ENCODE measurements at places on chromosomes 16 and 17.

GRCh38 chr17:62862251-62862650 lies 54.1 kb upstream of the MARCHF10 start:
- no peak for DNase-seq

DNA sequence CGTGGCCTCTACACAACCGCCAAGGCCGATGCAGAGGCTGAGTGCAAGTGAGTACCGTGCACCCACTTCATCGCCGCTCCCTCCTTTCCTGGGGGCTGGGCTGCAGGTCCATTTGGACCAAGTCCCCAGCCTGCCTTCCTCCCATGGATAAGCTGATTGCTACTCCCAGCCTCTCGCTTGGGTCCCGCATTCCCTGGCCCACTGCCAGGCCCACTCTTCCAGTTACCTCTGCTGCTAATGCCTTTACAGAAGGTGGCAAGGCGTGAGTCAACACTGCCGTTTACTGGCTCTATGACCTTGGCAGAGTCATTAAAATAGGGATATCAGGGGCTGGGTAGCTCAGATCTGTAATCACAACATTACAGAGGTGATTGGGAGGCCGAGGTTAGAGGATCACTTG lies 11.2 kb downstream of the SULT1A2 start:
- no peak for DNase-seq

GRCh38 chr16:924806-925205 lies 46.0 kb downstream of the LMF1 start:
- no peak for DNase-seq

DNA sequence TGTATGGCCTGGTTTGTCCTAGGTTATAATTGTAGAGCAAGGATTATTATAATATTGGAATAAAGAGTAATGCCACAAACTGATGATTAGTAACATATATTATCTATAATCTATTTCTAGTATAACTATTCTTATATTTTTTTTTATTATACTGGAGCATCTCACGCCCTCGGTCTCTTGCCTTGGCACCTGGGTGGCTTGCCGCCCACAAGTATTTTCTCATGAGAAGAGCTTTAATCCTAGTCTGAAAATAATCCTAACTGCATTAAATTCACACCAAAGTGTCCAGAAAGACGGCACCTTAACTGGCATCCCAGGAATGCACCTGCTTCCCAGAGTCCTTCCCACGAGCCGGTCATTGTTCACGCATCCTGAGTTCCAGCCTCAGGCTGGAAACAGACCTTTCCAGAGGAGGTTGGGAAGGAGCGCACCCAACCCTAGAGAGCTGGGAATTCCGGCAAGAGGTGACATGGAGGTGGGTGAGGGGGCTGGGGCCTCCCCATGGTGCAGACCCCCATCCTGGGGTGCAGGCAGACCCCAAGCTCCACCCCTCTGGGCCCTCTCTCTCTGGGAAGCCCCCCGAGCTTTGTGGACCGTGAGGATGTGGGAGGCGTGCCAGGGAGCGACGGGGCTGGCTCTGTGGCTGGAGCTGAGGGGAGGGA lies 15.9 kb downstream of the CHMP1A start:
- no peak for DNase-seq

DNA sequence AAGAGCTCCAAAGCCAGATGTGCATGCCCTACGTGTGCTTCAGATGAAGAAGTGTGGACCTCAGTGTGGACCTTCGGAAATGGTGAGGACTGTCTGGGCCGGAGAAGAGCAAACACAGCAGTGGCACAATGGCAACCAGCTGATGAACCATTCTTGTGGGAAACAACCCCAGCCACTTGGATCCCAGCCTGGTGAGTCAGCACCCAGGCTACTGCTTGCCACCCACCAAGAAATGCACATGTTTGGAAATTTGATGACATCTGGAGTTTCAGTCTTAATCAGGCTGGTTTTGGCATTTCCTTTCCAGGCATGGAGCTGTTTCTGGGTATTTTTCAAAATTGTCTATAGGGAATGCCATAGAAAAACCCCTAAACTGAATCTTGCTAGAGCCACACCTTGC lies 42.7 kb downstream of the DYNLRB2 start:
- DNase-seq, result no peak

DNA sequence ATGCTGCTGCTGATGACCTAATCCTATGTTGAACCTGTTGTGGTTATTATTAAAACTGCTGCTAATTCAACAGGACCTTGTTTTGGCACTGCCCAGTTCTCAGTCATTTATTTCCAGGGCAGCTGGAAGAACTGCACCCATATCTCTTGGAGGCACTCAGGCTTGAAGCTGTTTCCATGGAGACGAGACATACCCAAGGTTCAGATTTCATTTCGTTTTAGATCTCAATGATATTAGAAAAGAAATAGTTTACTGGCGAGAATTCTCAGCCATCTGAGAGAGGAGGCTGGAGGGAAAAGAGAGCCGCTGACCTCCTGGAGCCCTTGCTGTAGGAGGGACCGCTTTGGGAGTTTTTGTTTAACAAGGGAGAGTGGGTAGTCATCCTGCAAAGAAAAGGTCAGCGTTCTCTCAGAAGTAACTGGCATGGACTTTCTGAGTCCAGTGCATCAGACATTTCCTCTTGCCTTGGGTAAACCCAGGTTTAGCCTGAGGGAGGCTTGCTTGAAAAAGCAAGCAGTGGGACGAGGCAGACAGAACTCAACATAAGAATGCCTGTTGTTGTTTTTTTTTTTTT lies 75.4 kb downstream of the YPEL2 start:
- DNase-seq, result no peak

DNA sequence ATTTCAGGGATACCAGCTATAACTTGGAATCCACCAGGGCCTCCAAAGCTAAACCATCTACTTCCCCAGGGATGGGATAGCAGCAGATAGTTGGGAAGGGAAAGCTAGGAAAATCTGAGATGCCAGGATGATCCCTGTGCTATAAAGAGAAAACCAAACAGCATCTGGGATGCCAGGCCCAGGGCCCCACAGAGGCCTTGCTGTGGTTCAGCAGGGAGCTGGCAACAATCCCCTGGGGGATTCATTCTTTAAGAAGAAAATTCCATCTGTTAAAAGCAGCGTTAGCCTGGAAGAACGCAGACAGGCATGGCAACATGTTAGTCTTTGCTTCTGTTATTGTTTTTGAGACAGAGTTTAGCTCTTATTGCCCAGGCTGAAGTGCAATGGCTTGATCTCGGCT lies 16.6 kb downstream of the MYO18A start:
- no peak for DNase-seq

DNA sequence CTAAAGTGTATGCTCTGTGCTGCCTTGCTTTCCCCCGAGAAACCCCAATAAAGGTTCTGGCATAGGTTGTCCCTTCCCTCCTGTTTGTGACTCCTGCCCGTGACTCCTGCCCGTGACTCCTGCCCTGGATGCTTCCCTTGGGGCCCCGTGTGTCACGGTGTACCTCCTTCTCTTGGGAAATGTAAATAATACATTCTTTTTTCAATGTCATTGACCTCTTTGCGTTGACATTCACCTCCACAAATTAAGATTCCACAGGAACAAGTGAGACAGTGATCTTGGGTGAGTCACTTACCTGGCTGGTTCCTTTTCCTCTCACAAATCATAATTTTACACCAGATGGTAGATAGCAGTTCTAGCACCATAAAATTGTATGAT lies 632 bp downstream of the CCL15 start:
- no peak for DNase-seq

DNA sequence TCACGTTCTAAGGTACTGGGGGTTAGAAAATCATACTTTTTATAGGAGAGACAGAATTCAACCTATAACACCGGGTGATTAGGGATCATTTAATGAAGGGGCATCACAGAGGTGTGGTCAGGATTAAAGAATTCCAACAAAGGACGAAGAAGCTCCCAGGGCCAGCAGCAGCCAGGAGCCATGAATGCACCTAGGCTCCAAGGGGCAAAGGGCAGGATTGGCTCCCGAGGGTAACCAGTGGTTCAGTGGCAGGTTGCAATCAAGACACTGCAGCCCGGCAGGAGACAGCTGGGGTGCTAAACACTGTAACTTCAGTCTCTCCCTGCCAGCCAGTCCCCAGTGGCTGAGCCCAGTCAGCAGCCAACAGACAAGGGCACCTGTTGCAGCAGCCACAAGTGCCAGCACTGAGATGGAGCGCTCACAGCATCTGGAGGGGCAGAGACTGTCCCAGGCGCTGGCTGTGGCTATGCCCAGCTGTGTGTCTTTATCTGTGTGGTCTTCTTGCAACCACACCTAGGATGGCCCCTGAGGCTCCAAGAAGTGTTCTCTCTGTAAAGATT lies 23.9 kb downstream of the DHRS7C start:
- no peak for DNase-seq

- no peak for DNase-seq
Measured at GRCh38 chr17:28216528-28216927, 102.5 kb upstream of the TMEM97 start.

GRCh38 chr16:67184995-67185650 lies 1.4 kb upstream of the MATCAP1 start:
- DNase-seq, result peak; percentile 86

DNA sequence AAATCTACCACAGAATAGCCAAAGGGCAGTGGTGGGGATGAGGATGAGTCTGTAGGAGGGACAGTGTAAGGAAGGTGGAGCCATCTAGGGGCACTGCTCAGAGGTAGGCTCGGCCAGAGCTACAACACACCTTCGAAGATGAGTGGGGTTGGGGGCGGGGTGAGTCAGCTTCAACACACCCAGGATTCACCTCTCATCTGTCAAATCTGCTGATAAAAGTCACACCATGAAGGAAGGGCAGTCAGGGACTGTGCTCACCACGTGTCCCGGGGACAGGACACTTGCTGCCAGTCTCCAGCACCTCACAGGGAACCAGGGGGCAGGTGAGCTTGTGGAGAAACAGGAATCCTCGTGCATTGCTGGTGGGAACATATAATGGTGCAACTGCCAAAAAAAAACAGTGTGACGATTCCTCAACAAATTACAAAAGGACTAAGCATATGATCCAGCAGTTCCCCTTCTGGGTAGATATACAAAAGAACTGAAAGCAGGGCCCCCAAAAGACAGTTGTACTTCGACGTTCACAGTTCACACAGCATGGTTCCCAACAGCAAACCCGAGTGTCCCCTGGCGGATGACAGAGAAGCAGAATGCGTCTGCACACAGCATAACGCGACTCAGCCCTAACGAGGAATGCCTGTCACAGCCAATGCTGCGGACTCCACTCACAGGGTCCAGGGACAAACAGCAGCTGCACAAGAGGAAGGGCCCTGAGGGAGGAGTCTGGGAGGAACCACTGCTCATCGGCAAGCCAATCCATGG lies 133.1 kb downstream of the ANKRD11 start:
- DNase-seq, result peak; percentile 48

GRCh38 chr16:61616088-61616487 lies 420.1 kb downstream of the CDH8 start:
- no peak for DNase-seq

GRCh38 chr17:17917394-17917793 lies 54.8 kb downstream of the TOM1L2 start:
- no peak for DNase-seq

GRCh38 chr17:49616601-49617131 lies 41.0 kb downstream of the NXPH3 start:
- DNase-seq, result no peak

GRCh38 chr17:76278952-76279741 lies 14.0 kb downstream of the UBALD2 start:
- peak; percentile 92 for DNase-seq

GRCh38 chr16:86391984-86392383 lies 118.3 kb upstream of the FOXF1 start:
- no peak for DNase-seq

- no peak for DNase-seq
Measured at GRCh38 chr16:474420-475122, 49.1 kb downstream of the RAB11FIP3 start.

- no peak for DNase-seq
Measured at GRCh38 chr17:4870855-4871254, 28.5 kb upstream of the C17orf107 start.

GRCh38 chr17:17978481-17979424 lies 6.1 kb downstream of the DRC3 start:
- DNase-seq, result no peak

DNA sequence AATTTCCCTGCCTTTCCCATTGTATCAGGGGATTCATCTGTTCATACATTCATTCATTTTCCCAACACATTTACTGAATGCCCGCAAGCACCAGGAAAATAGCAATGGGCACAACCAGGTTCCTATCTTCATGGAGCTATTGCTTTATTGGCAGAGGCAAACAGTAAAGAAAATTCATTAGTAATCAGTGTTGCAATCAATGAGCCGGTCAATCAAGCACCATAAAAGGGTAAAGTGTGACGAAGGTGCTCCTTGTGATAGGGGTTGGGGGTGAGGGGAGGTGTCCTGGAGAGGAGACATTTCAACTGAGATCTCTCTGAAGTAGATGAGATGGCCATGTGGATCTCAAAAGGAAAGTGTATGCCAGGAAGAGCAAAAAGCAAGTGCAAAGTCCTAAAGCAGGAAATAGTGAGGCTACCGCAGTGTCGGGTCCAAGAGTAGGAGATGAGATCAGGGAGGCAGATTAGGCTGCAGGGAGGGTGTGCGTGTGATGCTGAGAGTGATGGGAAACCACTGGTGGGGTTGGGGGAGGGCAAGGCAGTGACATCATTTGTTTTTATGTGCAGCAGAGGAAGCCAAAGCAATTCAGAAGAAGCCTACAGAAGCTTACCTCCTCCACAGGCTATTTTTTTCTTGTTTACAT lies 28.4 kb downstream of the CDH13 start:
- no peak for DNase-seq

DNA sequence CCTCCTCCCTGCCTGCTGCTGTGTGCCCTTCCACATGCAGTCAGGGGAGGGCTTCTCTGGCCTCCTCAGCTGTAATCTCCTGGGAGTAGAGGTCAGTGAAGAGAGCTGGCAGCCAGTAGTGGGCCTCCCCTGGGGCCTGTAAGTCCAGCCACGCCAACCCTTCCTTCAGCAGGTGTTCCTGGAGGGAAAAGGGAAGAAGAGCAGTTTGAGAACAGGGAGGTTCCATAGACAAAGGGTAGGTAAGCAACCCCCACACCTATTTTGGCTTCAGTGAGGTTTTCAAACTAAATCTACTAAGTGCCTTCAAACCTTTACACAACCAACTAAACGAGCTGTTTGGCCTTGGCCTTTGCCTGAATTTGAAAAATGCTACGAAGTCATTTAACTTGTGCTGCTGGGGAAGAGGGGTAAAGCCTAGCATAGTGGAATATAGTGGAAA lies 14.2 kb downstream of the SNF8 start:
- DNase-seq, result no peak

DNA sequence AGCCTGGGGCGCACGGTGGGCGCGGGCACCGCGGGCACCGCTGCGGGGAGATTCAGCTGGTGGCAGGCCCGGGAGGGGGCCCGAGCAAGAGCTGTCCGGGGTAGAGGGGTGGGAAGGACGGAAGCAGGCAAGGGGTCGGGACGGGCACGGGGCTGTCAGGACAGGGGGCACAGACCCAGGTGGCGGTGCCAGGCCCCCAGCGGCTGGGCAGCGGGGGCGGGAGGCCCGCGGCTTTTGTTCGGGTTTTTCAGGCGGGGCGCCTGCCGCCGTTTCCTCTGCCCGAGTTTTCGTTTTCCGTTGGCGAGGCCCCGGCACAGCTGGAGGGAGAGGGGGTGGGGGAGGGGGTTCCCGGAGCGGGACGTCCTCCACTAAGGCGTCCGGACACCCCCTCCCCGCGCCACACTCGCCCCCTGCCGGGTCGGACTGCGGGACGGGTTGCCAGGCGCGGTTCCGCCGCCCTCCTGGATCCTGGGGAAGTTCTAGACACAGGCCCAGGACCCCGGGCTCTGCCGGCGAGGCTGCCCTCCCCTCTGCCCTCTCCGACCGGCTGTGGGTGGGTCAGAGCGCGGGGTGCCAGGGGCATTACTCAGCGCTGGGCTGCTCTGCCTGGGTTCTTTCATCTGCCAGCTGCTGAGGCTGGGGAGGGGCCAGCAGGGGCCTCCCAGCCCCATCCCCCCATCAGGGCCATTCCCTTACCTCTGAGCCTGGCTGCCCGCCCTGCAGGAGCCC lies 543 bp downstream of the ARHGAP23 start:
- peak; percentile 90 for DNase-seq
